ENCODE measurements at places on chromosomes 3 and 15.

DNA sequence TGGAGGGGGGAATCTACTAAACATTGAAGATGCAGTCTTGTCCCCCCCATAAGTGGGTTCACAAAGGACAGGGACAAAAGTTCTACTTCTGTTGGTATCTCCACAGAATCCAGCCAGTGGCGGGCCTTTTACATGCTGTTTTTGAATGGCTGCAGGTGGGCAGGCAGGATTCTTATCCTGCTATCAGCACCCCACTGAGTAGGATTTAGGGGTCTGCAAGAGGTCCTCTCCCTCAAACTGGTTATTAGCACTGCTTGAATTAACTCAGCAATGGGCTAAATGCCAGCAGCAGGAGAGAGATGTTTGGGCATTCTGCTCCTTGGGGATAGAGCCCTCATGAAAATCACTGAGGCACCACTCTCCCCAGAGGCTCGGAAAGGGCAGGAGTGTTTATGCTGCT is 40.3 kb downstream of the SEMA5B start:
- no peak for DNase-seq

DNA sequence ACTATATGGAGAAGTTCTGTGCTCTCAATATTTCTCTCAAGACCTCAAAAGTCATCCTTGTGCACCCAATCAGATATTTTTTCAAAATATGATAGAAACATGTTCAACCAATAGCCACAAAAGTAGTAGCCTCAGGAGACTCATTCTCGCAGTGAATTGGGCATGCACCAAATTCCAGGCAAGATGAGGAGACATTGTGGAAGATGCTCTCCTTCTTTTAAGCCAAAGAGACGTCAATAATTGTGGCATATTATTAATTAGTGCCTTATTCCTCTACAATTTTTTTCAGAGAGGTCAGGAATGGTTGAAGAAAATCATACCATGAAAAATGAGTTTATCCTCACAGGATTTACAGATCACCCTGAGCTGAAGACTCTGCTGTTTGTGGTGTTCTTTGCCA is at the start of gene OR5K2:
OR5K2 (plus strand) TSS at position 301 of the 400 bp plus-strand sequence; CDS start at position 301, 0 bp downstream.
- DNase-seq = no peak

DNA sequence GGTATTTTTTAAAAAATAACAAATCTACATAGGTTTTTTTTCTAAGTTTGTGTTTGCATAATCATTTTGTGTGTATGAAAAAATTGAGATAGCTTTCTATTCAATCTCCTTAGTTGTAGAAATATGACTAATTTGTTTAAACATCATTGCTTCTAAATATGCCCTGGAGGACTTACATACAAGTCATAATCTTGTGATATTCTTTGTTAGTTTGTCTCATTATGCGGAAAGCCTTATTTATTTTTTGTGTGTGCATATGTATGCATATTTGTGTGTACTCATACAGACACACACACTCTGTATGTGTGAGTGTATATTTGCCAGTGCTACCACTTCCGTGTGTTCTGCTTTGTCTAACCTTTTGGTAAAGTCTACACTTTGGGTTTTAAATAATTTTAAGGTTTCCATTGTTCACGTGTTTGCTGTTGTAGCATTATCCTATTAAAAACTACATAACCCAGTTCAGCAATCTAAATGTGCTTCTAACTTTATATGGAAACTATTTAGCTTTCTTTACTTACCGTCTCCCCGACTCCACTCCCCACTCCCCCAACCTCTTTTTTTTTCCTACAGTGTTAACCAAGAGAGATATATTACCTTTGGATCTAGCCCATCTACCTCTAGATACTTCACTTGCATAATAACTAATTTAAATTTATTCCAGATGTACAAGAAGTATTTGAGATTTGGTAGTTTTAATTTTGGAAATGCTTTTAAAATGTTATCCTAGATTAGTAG is 111.7 kb downstream of the FNDC3B start:
- DNase-seq = no peak

DNA sequence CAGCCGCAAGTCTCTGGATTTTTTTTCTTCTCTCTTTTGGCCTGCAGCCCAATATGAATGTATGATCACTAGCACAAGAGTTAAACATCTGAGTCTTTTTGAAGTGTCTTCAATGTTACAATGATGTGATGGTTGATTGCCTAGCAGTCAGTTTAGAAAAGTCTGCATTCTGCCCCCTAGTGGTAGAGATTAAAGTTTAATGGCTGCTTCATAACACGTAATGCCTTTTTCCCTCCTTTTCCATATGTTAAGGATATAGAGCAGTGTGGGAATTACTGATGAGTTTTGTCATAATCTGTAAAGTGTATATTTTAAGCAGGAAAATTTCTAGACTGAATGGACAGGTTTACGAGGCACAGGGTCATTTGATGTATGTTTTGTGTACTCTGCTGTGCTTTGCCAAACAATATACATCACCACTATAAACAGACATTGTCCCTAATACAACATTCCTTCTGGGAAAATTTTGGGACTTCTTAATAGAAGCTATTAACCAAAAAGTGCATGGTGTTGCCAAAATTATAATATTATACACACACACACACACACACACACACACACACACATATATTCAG is 1038.5 kb upstream of the NR2F2 start:
- DNase-seq = no peak

- DNase-seq = no peak
Observed at GRCh38 chr3:32759342-32759741, 58.5 kb upstream of the TRIM71 start.

DNA sequence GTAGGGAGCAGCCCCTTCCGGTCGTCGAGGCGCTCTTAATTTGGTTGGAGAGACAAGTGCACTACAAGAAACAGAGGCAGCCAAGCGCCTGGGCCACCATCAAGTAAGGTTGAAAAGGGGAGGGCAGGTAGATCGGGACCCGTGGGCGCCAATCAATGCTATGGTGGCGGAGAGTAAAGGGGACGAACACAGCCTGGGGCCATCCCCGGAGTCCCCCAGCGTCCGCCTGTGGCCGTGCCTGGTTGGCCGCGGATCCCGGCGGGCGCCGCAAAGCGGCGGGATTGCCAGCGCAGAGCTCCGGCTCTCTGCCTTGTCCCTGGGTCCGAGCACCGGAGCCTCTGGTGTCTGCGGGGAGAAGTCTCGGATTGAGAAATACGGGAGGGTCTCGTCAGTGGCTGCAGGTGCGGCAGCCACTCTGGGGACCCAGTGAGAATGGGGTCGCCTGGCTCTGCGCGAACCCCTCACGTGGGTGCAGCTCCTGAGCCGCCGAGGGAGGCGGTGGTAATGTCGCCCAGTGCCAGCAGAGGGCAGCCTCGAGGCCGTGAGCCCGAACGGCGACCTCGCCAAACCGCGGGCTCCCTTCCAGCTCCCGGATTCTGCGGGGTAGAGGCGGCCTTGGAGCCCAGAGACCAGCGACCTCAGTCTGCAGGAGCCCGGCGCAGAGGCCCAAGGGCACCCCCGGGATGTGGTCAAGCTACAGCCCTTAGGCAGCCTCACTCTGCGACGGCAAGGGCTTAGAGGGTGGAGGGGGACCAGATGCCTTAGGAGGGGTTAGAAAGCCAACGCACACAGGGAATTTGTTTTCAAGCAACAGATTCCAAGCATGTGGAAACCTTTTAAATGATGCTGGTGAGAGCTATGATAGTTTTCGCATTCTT is 10.8 kb downstream of the FOXL2 start:
- DNase-seq = no peak

- peak; percentile 41 for DNase-seq
Observed at GRCh38 chr3:98812851-98813374, 49.8 kb downstream of the ST3GAL6 start.
